ENCODE measurements at places on chromosomes 5 and 9.
A peak's percentile ranks its signal among the peaks of the same experiment; 100 is the strongest.

- DNase-seq: peak; percentile 92
These were observed 493 bp upstream of the IL6ST start for GRCh38 chr5:55994998-55995914.

DNA sequence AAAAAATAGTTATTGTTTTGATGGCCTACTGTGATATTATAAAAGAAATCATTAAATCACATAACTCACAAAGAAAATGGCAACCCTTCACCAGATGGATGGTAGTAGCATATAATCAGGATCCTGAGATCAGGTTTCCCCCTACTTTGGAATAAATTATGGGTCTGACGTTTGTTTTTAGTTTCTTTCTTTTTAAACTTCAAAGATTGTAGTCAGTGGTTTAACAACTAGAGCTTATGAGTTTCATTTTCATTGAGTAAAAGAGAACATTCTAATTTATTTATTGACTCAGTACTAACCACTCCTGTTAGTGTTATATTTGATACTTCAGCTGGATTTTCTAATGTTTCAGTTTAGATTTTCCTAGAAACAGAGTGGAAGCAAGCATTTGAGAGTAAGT, 218.0 kb upstream of the PCSK5 start:
- no peak for DNase-seq

GRCh38 chr9:116237456-116237855, 83.9 kb downstream of the PAPPA start:
- DNase-seq: no peak

- DNase-seq: no peak
These were observed 23.9 kb downstream of the SLC36A1 start for GRCh38 chr5:151471276-151471675.

DNA sequence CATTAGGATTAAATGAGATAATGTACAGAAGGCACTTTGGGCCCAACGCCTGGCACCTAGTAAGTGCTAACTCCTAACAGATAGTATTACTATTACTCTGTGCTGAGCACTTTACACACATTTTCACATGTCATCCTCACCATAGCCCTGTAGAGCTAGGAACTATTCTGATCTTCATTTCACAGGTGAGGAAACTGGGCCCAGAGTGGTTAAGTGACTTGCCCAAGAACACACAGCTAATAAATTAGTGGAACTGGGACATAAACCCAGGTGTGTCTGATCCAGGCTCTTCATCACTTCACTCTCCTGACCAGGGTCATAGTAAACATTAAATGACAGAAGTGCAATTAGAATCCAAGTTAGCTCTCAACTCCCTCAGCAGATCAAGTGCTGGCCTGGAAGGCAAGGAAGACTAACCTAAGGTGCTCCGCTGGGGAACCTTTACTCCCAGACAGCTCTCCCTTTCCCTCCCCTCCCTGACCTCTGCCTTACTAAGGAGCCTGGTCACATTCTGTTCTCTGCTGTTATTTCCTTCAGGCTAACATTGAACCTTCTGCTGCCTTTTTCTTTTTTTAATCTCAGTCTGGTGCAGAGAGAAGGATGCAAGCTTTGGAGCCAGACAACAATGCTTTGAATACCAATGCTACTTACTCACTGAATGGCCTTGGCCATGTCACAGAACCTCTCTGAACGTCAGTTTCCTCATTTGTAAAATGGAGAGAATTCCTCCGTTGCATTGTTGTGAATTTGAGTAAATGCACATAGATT, 4.1 kb upstream of the ADRA1B start:
- no peak for DNase-seq

DNA sequence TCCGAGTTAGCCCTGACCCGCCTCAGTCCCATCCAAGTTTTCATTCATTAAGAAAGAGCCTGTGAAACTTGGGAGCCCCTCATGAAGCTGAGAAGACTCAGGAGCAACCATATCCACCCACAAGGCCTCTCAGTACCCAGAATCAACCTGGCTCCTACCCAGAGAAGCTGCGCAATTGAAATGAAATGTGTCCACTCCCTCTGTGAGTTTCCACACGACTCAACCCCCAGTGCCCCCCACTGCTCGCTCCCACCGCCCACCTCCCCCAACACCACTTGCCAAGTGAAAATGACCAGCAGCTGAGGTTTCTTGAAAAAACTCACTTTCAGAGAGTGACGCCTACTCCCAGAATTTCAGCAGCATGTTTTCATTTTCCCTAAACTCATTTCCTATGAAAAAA, 104.6 kb downstream of the CDK5RAP2 start:
- no peak for DNase-seq

- no peak for DNase-seq
These were observed 54.6 kb upstream of the CLINT1 start for GRCh38 chr5:157913575-157913974.

DNA sequence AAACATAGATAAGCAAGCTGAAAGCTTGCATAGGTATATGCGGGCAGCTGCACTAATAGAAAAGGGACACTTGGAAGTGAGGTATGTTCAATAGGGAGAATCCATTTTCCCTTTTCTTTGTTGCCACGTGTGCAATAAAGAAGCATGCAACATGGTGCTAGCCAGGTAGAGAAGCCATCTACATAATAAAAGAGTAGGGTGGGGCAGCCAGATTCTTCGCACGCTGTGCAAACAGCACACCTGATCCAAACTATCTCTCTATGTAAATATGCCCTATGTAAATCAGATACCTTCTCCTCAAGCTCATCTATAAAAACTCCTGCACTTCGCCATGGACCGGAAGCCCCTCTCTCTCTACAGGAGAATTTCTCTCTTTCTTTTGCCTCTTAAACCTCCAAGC, 91.9 kb upstream of the C9orf72 start:
- DNase-seq: no peak

DNA sequence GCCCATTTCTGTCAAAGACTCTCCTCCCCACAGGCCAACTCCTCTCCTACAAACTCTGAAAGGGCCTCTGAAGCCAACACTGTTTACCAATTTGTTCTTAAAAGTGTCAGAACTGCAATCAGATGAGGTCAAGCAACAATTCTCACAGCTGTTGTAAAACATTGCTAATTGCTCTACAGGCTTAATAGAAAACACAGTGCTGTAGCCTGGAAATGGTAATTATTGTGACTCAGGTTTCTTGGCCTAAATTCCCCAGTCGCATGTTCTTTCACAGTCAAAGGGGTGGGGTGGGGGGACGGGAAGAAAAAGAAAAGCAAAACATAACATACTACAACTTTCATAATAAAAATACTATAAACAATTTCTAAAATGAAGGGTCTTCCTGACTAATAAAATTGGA, 343.2 kb downstream of the DMAC1 start:
- DNase-seq: no peak

- no peak for DNase-seq
These were observed 181.4 kb downstream of the ADCY2 start for GRCh38 chr5:7577381-7577780.

- DNase-seq: no peak
These were observed 17.5 kb downstream of the NR2F1 start for GRCh38 chr5:93600409-93601070.

DNA sequence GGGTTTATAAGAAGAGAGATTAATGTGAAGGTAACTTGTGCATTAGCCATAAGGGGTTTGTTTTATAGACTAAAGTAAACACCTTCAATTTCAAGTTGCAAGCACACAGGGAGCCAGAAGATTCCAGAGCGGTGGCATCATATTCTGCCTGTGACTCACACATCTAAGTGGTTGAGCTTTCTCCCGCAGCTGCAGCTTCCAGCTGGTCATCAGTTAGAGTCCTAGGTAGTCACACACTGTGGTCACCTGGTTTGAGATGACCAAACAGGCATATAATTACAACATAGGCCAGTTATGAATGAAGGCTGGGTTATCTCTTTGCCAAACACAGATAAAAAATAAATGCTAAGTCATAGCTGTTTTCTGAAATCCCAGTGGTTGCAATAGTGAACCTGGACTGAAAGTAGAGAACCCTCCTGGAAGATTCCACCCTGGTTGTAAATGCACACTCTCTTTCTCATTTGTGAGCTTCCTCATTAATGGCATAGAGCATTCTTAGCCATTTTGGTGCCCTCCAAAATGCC, 171.3 kb downstream of the GDNF start:
- DNase-seq: no peak

DNA sequence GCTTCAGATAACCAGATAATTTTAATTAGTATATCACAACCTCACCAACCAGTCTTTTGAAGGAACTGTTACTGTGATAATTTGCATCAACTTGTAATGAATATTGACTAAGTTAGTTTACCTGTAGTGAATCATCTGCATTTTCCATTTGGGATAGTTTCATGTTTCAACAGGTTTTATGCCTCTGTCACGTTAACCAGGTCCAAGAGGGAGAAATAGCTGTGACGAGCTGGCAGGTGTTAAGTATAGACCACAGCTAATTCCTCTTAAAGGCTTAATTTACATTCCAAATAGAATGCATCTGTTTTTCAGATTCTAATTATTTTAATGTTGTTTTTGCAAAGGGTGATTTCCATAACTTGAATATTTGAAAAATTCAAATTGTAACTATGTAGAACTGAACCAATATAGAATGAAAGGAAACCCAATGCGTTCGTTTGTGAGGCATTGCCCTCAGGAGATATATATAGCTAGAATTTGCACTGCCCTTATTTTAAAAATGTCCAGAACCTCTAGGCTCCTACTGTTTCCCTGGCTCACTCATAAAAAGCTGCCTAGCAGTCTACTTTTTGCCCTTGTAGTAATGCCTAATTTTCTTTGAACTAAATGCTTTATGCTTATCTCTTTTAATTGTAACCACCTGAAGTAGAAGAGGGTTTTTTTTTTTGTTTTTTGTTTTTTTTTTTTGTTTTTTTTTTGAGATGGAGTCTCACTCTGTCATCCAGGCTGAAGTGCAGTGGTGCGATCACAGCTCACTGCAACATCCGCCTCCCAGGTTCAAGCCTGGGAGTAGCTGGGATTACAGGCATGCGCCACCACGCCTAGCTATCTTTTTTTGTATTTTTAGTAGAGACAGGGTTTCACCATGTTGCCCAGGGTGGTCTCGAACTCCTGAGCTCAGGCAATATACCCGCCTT, 270.5 kb downstream of the SMARCA2 start:
- DNase-seq: no peak

DNA sequence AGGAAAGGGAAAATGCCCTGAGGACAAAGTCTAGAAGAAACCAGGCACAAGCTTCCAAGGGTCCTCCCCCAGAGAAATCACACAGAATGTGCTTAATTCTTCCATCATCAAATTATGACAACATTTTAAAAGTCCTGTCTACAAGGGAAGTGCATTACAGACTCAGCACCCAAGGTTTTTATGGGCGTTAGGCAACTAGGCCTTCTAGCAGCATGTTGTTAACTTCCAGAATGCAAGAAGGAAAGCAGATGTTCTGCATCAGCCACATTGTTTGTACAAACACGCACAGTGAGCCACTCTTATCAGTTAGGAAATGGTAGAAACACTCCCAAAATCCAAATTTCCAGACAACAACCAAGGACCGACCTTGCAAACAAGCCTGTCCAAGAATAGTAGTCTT, 26.5 kb downstream of the SMC5 start:
- no peak for DNase-seq

All from activated CD8-positive, alpha-beta memory T cell treated with anti-CD3 and anti-CD28 coated beads for 4 hours (primary cell).